NAMALWA (cell line): ENCODE measurements at places on chromosomes 6 and 20.

DNA sequence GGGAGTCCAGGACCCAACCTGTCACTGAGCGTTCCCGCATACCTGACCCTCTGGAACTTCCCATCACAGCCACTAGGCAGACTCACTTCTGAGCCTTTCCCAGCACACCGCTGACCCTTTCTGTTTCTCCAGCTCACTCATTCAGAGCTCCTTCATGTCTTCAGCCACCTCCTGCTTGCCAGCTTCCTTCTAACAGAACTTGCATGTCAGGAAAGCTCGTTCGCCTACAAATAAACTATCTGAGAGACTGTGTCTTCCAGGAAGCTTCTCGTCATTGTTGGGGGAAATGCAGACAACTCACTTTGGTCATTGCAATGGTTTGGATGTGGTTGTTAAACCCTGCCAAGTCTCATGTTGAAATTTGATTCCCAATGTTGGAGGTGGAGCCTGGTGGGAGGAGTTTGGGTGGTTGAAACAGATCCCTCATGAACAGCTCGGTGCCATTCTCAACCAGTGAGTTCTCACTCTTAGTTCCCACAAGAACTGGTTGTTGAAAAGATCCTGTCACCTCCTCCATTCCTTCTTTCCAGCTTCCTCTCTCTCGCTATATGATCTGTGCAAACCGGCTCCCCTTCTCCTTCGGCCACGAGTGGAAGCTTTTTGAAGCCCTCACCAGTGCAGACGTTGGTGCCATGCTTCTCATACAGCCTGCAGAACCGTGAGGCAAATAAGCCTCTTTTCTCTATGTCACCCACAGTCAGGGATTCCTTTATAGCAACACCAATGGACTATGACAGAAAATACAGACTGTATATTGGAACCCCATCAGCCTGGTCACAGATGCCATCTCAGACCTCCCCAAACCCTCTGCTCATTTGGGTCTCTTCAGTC is 1.4 kb upstream of the MUC21 start:
- no peak for DNase-seq

DNA sequence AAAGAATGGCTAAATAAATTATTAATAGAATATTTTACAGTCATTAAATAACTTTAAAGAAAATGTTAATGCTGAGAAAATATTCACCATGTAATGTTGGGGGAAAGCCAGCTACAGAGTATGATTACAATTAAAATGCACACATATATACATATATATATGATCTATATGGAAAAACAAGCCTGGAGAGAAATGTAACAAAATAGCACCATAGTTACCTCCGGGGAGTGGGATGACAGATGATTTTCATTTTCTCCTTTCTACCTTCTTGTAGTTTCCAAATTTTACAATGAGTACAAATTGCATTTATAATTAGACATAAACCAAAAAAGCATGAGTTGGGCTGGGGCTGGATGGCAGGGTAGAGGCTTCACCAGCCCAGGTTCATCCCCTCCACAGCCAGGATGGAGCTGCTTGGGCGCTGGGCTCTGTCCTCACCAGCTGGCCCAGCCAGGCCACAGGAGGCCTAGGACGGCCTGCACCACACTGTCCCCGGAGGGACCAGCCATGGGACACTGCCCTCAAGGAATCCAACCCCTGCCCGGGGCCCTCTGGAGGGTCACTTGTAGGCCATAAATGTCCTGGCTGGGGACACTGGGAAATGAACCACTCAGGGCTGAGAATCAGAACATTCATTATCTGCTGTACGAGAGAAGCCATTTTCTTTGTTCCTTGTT is 10.3 kb downstream of the C20orf203 start:
- no peak for DNase-seq

GRCh38 chr6:162922563-162923166 is 194.9 kb downstream of the PACRG start:
- DNase-seq, result no peak

- DNase-seq, result no peak
Measured at GRCh38 chr6:116876635-116877611, at the start of gene RFX6. RFX6 (plus strand) TSS chr6:116877242; CDS start chr6:116877276, 34 bp downstream.

GRCh38 chr20:18705490-18705889 is 108.1 kb upstream of the SCP2D1 start:
- DNase-seq, result no peak

DNA sequence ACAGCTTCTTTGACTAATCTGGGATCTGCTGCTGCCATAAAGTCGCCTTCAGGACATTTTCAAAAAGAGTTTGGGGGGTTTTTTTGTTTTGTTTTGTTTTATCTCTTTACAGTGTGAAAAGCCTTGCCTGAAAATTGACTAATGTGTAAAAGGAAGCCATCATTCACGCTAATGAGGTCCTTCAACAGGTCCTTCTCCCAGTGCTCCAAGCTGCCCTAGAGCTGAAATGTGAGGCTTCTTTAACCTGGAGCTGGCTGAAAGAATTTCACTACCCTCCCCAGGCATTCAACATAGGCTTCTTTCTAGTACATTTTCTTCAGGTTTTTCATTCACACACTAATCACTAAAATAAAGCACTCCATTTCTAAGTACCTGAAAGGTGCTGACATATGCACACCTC is 145.1 kb upstream of the PRDM1 start:
- DNase-seq, result no peak

DNA sequence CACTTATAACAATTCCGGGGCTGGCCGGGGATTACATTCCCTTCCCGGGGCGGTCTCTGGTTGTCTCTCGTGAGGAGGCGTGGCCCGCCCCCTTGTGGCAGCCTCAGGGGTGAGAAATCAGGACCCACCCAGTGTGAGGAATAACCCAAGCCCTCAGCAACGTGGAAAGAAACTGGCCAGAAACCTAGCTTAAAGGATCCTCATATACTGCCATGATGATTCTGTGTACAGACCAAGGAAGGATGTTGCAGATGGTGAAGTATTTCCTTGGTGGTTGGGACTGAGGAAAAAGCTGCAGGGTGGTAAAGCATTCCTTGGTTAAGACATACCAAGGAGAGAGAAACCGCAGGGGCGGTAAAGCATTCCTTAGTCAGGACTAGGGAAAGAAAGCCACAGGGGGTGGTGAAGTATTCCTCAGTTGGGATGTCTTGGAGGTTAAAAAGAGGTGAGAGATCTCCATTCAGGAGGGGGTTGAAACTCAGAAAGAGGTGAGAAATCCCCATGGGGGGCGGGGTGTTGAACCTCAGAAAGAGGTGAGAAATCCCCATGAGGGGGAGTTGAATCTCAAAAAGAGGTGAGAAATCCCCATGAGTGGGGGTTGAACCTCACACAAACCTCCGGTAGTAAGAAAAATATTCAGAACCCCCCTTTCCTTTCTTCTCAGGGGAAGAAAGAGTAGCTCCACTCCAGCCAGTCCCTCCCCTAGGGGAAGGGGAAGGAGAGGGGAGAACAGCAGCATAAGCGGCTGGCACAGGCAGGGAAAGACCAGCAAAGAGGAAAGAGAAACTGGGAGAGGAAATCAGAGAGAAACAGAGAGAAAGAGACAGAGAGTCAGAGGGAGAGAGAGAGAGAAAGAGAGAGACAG is 238.1 kb downstream of the RNGTT start:
- DNase-seq, result peak; percentile 10

- DNase-seq, result no peak
Measured at GRCh38 chr6:149813351-149813750, 50.8 kb downstream of the LRP11 start.

DNA sequence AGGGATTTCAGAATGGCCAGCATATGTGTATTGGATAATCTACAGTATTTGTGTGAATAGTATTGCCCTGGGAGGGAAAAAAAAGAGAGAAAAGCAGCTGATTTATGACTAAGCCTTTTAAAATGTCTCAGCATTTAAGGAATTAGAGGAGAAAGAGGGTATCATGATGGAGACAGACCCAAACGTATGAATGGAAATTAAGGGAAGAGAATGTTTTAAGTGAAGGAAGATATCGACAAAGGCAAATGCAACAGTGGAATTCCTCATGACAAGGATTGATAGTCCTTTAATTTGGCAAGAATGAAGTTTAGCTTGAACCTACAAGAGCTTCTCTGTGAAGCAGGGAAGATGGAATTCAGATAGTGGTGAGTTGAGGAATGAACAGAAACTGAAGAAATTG is 367.3 kb upstream of the POU3F2 start:
- DNase-seq, result no peak

GRCh38 chr6:20109526-20109925 is 102.7 kb downstream of the MBOAT1 start:
- no peak for DNase-seq

GRCh38 chr20:4829514-4830215 is 108.0 kb downstream of the PRND start:
- DNase-seq, result no peak

- no peak for DNase-seq
Measured at GRCh38 chr20:22268675-22269074, 315.7 kb downstream of the FOXA2 start.

- no peak for DNase-seq
Measured at GRCh38 chr6:121439475-121439874, 4.0 kb downstream of the GJA1 start.

- DNase-seq, result no peak
Measured at GRCh38 chr6:115882771-115883170, 177.9 kb downstream of the FRK start.

DNA sequence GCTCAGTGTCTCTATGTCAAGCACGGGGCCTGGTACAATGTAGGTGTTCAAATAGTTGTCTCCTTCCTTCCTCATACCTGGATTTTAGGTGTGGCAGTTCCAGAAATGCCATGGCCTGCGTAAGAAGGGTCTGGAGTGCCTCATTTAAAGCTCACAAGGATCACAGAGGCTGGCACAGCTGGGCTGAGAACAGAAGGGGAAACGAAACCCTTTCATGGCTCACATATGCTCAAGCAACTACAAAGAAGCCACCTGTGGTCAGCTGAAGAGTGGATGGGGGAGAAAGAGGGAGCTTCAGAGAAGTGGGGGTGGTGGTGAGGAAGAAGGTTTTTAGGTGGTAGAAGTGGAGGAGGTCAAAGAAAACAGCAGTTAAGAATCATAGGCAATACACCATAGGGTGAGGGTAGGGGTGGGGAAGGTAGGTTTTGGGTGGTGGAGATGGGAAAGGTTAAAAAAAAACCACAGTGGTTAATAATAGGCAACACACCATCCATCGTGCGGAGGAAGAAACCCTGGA is 17.0 kb upstream of the TOP1 start:
- DNase-seq, result peak; percentile 97

- DNase-seq, result peak; percentile 25
Measured at GRCh38 chr6:88013015-88013414, 34.6 kb upstream of the SPACA1 start.

- DNase-seq, result no peak
Measured at GRCh38 chr6:14734052-14734415, 511.8 kb upstream of the JARID2 start.

DNA sequence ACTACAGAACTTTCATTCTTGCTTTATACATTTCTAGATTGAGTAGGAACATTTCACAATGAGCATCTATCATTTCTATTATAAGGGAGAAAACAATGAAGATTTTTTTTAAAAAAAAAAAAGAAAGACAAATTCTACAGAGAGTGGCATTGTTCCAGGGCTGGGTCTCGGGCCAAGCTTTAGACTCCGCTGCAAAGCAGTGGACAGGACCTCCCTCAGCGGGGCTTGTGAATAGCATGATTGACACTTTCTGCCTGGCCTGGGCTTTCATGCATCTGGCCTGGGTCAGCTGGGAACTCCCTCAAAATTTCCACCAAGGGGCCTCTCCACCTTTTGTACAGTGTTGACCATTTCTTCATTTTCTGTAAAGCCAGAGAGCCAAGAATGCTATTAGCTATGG is 55.8 kb upstream of the HIVEP2 start:
- DNase-seq, result no peak

GRCh38 chr6:27608916-27609883 is 136.3 kb upstream of the ZNF184 start:
- DNase-seq, result peak; percentile 66

DNA sequence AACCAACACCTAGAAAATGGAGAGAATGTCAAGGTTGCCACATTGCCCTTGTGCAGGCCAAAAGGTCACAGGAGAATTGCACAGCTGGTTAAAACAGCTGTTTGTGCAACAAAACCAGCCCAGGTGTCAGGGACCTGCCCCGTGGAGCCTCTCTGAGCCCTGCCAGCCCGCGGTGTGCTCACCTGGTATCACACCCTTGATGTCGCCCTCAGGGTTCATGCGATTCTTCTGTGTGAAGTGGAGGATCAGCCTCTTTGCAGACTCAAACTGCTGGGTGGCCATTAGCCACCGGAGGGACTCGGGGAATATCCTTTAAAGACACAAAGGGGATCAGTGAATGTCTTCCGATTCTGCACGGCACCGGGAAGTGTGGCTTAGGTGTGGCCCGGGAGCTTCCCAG is 39.2 kb downstream of the PSMG4 start:
- no peak for DNase-seq

- DNase-seq, result no peak
Measured at GRCh38 chr6:91681296-91681695, 1094.4 kb upstream of the MAP3K7 start.

DNA sequence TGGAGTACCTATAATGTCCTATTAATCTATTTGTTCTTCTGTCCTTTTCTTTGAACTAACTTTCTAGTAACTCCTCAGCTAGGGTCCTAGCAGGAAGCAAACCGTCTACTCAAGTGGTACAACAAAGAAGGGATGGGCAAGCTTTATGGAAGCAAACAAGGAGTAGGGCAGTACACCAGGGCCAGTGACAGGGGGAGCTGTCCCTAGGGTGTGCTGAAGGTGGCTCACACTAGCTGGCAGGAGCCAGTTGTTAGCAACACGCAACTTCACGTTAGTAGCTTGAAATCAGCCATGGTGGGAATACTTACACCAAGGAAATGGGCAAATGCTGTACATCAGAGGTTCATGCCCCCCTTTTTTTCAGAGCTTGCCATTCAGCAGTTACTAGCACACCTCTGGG is 74.0 kb upstream of the EYA2 start:
- peak; percentile 18 for DNase-seq

- DNase-seq, result no peak
Measured at GRCh38 chr6:107329063-107329860, 130.1 kb downstream of the PDSS2 start.

DNA sequence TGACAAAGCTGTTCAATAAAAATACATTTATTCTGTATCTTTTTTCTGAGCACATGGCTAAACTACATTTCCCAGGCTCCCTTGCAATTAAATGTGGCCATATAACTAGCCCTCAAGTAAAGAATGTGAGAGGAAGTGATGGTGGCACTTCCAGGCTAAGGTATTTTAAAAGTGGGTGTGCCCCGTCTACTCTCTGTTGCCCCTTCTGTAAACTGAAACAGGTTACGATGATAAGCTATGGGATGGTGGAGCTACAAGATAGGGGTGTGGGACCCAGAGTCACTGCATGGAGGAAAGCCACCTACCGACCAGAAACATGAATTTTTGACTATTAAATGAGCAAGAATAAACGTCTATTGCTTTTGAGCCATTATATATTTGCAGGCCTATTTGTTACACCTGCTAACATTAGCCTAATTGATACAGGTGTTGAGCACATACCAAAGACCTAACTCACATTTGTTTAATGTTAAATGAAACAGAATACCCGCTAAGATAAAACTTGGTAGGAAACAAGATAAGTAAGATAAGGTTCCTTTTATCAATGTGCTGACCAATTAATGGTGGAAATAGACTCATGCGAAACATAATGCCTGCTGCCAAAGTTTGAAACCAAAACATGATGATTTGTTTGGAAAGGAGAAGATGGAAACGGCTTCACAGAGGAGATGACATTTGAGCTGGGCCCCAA is 3.1 kb downstream of the FYN start:
- DNase-seq, result peak; percentile 41

GRCh38 chr6:3961581-3962215 is 112.5 kb downstream of the FAM50B start:
- no peak for DNase-seq
